ENCODE measurements at places on chromosomes 3 and 15.

GRCh38 chr15:74787251-74788041, 5.6 kb downstream of the CSK start:
- peaks cover 12% of the 10 kb centered on the region for H3K36me3 ChIP-seq
- H3K27ac ChIP-seq, result no peak overlapping the region
- peak; percentile 42 for DNase-seq
- H3K4me3 ChIP-seq, result no peak overlapping the region
- peaks cover 41% of the 10 kb centered on the region for H3K4me1 ChIP-seq
- H3K27me3 ChIP-seq, result no peaks in the 10 kb centered on the region

DNA sequence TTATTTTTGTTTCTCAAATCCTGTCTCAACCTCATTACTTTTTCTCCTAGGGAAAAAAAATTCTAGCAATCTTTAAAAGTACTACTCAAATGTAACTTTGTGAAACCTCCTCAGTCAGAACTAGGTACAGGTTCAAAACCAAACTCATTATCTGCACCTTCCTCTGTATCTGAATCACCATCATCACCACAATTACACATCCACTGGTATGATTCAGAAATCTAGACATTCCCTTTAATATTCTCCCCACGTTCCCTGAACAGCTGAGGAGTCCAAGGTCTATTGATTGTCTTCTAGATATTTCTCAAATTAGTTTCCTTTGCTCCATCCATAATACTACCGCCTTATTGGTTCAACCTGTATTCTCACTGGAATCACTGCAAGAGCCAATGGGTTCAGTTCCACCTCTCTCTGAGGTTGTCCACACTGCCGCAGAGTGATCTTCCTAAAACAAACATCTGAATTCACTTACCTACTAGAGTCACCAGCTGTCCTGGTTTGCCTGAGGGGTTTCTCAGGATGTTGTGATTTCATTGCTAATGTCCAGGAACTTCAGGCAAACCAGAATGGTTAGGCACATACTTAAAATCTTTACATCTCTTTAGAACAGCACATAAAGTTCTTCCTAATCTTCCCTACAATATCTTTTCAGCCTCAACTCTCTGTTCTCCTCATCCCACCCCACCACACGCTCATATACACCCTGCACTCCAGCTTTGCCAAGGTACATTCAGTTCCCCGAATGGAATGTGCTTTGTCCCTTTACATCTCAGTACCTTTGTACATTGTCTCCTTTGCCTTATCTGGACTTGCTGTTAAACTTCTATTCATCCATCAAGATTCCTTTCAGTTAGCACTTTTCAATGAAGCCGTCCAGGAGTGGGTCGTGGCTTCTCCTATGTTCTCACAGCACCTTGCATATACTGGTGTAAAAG, 24.2 kb downstream of the ATP13A4 start:
- no peaks in the 10 kb centered on the region for H3K4me1 ChIP-seq
- H3K36me3 ChIP-seq, result no peaks in the 10 kb centered on the region
- no peak overlapping the region for H3K27ac ChIP-seq
- H3K4me3 ChIP-seq, result no peak overlapping the region

- H3K4me1 ChIP-seq, result no peaks in the 10 kb centered on the region
- no peak for DNase-seq
- no peaks in the 10 kb centered on the region for H3K27me3 ChIP-seq
- no peaks in the 10 kb centered on the region for H3K36me3 ChIP-seq
Measured at GRCh38 chr3:162175145-162175544, 678.5 kb downstream of the OTOL1 start.

GRCh38 chr3:71254281-71255057, 329.1 kb downstream of the FOXP1 start:
- no peak overlapping the region for H3K4me3 ChIP-seq
- H3K36me3 ChIP-seq, result no peaks in the 10 kb centered on the region
- H3K27ac ChIP-seq, result no peak overlapping the region
- peaks cover 32% of the 10 kb centered on the region for H3K4me1 ChIP-seq
- no peaks in the 10 kb centered on the region for H3K27me3 ChIP-seq

DNA sequence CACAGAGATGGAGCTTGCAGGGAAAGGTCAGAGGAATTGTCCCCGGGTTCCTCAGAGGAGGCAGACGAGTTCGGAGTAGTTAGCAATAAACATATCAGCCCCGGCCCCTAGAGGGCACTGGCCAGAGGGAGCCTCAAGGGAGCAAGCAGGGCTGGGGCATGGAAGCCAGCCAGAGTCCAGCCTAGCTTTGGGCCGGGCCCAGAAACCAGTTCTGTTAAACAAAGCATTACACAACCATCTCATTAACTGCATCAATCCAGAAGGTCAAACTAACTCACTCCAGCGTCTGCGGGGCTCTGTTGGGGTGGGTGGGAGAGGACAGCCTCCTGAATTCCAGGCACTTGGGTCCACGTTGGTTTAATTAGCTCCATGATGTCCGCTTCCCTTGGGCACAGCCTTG, 41.0 kb upstream of the IREB2 start:
- no peak overlapping the region for H3K27ac ChIP-seq
- H3K27me3 ChIP-seq, result peaks cover 6% of the 10 kb centered on the region
- DNase-seq, result no peak
- no peaks in the 10 kb centered on the region for H3K4me1 ChIP-seq
- no peaks in the 10 kb centered on the region for H3K36me3 ChIP-seq

DNA sequence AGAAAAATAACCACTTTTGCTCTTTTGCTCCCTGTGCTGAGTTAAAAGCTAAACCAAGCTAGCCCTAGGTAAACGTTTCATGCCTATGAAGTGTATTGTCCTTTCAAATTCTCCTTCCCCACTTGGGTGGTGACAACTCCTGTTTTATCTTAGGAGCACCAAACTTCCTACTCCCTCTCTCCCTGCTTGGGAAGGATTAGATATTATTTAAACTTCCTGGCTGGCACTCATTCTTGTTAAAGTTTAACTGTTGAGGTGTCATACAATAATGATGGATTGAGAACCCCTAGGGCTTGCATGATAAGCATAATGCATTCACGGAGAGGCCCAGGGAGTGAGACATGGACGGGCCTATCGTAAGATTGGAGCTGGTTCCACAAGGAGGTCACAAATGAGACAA, 29.5 kb downstream of the B4GALT4 start:
- no peak overlapping the region for H3K27ac ChIP-seq
- peaks cover 48% of the 10 kb centered on the region for H3K36me3 ChIP-seq
- H3K4me3 ChIP-seq, result no peak overlapping the region
- no peaks in the 10 kb centered on the region for H3K27me3 ChIP-seq
- no peaks in the 10 kb centered on the region for H3K4me1 ChIP-seq
- DNase-seq, result no peak

- no peaks in the 10 kb centered on the region for H3K27me3 ChIP-seq
- DNase-seq, result no peak
- peak overlapping the region; percentile 44 for H3K27ac ChIP-seq
- peaks cover 24% of the 10 kb centered on the region for H3K36me3 ChIP-seq
Measured at GRCh38 chr3:128152419-128153155, 694 bp upstream of the EEFSEC start.

- H3K27ac ChIP-seq, result no peak overlapping the region
- no peak overlapping the region for H3K4me3 ChIP-seq
- H3K36me3 ChIP-seq, result peaks cover 35% of the 10 kb centered on the region
Measured at GRCh38 chr15:48560321-48561051, 85.0 kb downstream of the FBN1 start.

DNA sequence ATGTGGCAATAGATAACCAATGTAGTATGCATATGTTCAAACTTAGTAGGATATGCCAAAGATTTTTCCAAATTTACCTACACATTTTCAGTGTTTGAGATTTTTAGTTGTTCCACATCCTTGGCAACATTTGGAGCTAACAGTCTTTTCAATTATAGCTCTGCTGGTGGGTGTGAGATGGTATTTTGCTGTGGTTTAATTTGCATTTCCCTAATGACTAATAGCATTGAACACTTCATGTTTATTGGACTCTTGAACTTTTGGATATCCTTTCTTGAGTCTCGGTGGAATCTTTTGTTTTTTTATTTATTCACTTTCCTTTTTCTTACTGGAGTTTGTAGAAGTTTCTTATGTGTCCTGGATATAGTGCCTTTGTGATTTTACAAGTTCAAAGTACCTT, 11.0 kb upstream of the ILDR1 start:
- no peaks in the 10 kb centered on the region for H3K4me1 ChIP-seq
- H3K36me3 ChIP-seq, result no peaks in the 10 kb centered on the region
- H3K27me3 ChIP-seq, result no peaks in the 10 kb centered on the region
- H3K27ac ChIP-seq, result no peak overlapping the region
- DNase-seq, result no peak

DNA sequence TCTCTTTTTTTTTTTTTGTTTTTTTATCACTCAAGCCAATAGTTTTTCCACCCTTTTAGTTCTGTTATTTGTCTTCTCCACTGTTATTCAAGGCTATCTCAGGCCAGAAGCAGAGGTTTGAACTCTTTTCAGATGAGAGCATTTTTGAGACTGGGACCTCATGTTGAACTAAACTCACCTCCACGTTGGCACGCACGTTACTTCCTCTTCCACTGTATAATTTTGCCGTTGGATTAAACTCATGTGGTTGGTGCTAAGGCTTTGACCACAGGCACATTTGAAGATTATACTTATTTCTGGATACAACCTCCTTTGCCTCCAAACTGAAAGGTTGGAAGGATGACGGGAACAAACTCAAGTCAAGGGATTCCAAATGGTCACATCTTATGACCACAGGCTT, 501.3 kb upstream of the TPRG1 start:
- H3K27me3 ChIP-seq, result no peaks in the 10 kb centered on the region
- H3K27ac ChIP-seq, result no peak overlapping the region
- peaks cover 15% of the 10 kb centered on the region for H3K36me3 ChIP-seq
- H3K4me3 ChIP-seq, result no peak overlapping the region
- peaks cover 27% of the 10 kb centered on the region for H3K4me1 ChIP-seq

GRCh38 chr15:91561371-91562100, 292.0 kb upstream of the SLCO3A1 start:
- peaks cover 11% of the 10 kb centered on the region for H3K4me1 ChIP-seq
- peak overlapping the region; percentile 72 for H3K27ac ChIP-seq
- no peaks in the 10 kb centered on the region for H3K27me3 ChIP-seq
- H3K4me3 ChIP-seq, result no peak overlapping the region

GRCh38 chr3:85567071-85567676, 608.4 kb downstream of the CADM2 start:
- no peak overlapping the region for H3K4me3 ChIP-seq
- no peaks in the 10 kb centered on the region for H3K27me3 ChIP-seq
- no peak for DNase-seq
- no peak overlapping the region for H3K27ac ChIP-seq

DNA sequence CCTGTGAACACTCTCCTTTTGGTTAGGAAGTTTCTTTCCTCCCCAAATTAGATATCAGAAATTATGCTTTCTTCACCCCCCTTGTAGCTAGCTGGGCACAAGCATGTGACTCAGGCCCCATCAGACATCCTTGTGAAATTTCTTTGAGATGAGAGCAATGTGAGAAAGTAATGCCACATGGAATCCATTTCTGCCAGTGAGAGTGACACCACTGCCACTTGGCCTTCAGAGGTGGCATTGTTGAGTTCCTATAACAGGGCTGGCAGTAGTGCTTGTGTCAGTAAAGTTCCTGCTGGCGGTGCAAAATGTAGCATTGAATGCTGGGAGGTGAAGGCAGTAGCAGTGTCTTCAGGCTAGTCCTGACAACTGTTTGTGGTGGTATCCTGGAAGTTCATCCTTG, 80.7 kb upstream of the ZNF280D start:
- H3K27me3 ChIP-seq, result no peaks in the 10 kb centered on the region
- peaks cover 17% of the 10 kb centered on the region for H3K4me1 ChIP-seq
- H3K4me3 ChIP-seq, result no peak overlapping the region
- DNase-seq, result no peak

GRCh38 chr3:17473761-17474160, 268.7 kb downstream of the TBC1D5 start:
- H3K4me1 ChIP-seq, result no peaks in the 10 kb centered on the region
- H3K36me3 ChIP-seq, result no peaks in the 10 kb centered on the region
- H3K27ac ChIP-seq, result no peak overlapping the region
- H3K27me3 ChIP-seq, result no peaks in the 10 kb centered on the region
- no peak overlapping the region for H3K4me3 ChIP-seq

- H3K4me1 ChIP-seq, result no peaks in the 10 kb centered on the region
- H3K27ac ChIP-seq, result no peak overlapping the region
- no peaks in the 10 kb centered on the region for H3K27me3 ChIP-seq
- H3K4me3 ChIP-seq, result no peak overlapping the region
- DNase-seq, result no peak
Measured at GRCh38 chr3:73733746-73734145, 109.0 kb upstream of the PDZRN3 start.

DNA sequence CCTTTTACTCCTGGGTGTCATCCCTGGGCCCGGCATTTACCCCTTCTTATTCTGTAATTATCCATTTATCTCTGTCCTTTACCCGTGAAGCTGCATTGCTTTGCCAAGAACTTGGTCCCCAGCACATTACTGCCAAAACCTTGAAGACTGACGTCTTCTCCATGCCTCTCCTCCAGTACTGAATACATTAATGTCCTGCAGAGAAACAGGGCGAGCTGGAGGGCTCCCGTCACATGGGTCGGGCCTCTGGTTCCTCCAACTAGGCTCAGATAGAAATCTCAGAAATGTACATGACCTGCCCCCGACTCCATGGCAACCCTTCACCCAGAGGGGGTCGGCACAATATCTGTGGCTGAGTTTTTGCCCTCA, 445 bp downstream of the EFCAB12 start:
- no peak for DNase-seq
- H3K4me3 ChIP-seq, result peak overlapping the region; percentile 13
- H3K36me3 ChIP-seq, result peaks cover 34% of the 10 kb centered on the region
- peaks cover 13% of the 10 kb centered on the region for H3K4me1 ChIP-seq

DNA sequence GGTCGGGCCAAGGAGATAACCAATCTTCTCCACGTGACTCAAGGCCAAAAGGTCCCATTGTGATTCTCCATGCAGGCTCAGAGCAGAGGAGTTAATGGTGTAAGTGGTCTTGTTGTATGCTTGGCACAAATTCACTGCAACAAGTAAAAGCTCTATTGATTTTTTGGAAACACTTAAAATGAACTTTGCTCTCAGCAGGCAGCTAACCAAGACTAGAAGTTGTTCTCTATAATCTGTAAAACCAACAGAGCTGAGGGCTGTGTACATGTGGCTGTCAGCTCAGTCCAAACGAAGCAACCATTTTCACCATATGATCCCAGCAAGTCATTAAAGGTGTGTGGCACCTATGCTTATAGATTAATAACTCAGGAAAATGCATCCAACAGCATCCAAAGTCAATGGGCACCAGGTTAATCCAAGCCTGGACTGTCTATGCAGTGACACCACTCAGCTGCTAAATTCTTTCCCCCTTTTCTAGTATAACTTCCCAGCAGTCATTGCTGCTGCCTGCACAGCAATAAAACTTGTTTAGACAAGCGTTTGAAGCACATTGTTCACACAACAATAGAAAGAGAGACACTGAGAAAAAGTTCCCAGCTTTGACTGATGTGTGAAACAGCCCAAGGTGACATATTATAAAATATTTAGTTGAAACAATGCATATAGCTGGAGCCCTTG, 603.8 kb upstream of the ADAMTS9 start:
- no peak overlapping the region for H3K4me3 ChIP-seq
- no peaks in the 10 kb centered on the region for H3K27me3 ChIP-seq
- no peaks in the 10 kb centered on the region for H3K4me1 ChIP-seq
- no peak overlapping the region for H3K27ac ChIP-seq
- no peaks in the 10 kb centered on the region for H3K36me3 ChIP-seq

- H3K27ac ChIP-seq, result no peak overlapping the region
- peaks cover 7% of the 10 kb centered on the region for H3K4me1 ChIP-seq
- no peak for DNase-seq
- no peak overlapping the region for H3K4me3 ChIP-seq
Measured at GRCh38 chr15:39472621-39473297, 108.1 kb upstream of the THBS1 start.

- H3K4me1 ChIP-seq, result peaks cover 8% of the 10 kb centered on the region
- DNase-seq, result no peak
- no peaks in the 10 kb centered on the region for H3K36me3 ChIP-seq
- H3K27ac ChIP-seq, result no peak overlapping the region
- no peaks in the 10 kb centered on the region for H3K27me3 ChIP-seq
Measured at GRCh38 chr15:35720019-35720418, 174.1 kb upstream of the DPH6 start.
